D341Med (cell line): ENCODE measurements at places on chromosomes 2 and 18.

DNA sequence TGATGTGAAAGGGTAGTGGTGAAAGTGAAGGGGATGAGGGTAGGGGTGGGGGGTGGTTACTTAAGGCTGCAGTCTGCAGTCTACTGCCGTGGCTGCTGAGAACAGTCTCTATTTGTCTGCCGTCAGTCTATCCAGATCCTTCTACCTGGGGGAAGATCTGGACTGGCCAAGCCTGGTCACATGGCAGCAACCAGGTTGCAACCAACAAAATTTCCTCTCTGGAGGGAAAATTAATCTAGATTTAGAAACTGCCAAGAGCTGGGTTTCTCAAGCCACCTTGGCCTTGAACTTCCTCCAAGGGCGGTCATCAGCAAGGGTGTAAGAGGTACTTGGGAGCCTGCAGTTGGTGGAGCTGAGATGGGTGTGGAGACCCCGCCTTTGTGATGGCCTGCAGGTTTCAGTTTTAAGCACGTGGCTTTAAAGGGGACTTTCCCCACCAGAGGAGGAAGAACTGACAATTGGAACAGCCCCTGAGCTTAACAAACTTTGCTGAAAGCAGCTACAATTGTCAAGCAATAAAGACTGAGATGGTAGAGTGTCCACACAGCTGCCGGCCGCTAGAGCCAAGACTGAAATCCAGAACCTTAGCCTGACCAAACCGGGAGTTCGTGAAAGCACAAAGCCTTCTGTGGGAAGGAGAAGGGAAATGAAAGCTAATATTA, 31.4 kb upstream of the KCMF1 start:
- DNase-seq, result no peak

GRCh38 chr2:107215401-107216350, 329.7 kb upstream of the ST6GAL2 start:
- DNase-seq, result no peak

DNA sequence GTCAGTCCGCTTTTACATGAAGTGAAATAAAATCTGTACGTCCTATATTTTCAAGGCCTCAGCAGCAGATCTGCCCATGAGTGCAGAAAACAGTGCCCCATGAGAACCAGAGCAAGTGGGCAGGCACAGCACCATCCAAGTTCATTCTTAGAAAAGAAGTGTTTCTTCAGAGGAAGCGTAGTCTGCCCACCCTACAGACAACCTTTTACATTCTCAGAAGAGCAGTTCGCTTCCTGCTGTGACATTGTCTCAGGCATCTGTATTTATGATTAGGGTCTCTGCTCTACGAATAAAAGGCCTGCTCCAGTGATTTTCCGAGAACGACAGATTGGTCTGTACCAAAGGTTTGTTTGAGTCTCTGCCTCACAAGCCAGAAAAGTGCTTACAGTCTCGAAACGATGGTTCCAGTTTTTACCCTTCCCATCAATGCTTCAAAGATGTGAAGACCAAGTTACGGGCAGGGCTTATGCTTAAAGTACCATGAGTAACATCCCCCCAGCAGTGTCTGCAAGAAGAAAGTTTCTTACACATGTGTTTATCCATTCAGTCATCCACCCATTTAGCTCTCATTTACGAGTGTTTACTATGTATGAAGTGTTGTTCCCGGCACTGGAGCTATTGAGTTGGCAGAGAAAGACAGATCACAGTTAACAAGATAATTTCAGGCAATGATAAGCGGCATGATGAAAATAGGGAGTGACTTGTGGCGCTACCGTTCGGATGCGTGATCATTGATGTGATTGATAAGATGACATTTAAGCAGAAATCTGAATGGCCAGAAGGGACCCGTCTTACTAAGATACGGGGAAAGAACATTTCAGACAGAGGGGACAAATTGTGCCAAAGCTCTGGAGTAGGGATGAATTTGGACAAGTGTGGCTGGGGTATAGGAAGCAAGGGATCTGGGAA, 31.4 kb upstream of the CTLA4 start:
- no peak for DNase-seq

DNA sequence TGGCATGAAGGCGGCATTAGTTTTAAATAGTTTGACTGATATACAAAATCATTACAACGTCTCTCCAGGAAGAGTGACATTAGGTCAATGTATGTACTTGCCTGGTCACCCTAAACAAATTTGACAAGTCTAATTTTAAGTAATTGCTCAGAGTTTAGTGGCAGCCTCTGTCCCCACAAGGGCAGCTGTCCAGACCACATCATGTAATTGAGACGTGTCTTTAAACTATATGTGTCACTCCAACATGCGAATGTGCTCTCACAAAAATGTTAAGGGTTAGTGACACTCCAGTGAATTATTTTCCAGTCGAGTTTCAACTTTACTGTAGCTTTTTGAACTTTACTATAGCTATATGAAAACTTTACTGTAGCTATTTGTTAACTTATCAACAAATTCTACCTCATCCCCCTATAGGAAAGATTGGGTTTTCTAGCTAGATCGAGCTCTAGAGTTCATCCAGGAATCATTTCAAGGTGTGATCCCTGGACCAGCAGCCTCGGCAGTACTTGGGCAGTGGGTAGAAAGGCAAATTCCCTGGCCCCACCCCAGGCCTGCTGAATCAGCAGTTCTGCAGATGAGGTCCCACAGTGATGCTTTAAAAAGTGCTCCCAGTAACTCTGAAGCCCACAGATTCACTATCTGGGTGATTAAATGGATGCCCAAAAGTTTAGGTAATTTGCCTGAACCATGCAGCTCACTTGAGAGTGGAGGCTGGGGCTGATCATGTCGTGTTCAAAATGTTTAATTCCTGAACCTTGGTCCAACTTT, 66.4 kb upstream of the POU3F3 start:
- DNase-seq, result no peak

DNA sequence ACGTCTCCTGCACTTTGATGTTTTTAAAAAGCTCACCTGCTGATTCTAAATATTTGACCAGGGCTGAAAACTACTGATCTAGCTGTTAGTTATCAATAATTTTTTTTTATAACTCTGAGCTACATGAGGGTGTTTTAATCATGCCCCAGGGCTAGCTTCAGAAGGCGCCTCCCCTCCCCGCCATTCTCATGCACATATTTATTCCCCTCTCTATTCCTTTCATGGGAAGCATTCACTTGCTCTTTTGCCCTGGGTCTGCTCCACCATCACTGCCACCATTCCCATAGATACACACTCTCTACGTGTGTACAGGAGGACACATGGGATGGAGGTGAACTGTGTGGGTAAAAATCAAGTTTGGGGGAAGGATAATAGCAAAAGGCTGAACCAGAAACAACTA, 101.0 kb downstream of the PLA2R1 start:
- DNase-seq, result no peak

DNA sequence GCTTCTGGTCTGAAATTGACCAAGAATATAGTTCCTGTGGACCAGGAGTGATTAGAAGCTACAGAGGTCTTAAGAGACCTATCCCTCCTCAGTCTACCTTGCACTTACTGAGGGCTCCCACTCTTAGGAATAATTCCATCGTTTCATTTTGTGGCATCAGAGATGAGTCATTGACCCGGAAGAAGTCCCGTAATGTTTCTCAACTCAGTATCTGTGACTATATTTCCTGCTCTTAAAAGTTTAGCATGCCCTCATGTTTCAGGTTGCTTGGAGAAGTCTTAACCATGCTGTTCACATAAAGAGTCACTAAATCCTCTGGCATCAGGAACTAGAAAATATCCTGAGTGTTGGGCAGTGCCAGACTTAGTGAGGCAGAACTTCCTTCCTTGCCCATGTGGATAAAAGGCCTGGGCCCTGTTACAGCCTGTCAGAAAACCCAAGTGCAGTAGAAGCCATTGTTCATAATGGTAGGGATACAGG, at the start of gene IL36A:
Gene IL36A (plus strand): TSS at position 430 of the 480 bp plus-strand sequence. CDS start 413 bp downstream, outside the sequence.
- no peak for DNase-seq

DNA sequence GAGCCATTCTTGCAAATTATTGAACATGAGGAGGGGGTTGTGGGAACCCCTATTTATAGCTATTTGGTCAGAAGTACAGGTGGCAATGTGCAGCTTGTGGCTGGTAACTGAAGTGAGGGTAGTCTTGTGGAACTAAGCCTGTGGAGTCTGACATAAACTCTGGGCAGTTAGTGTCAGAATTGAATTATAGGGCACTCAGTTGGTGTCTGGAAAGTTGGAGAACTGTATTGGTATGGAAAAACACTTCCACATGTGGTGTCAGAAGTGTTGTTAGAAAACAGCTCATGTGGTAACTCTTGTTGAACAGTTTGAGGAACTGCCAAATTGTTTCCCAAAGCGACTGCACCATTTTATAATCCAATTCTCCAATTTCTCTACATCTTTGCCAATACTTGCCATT, 7.5 kb downstream of the RALBP1 start:
- no peak for DNase-seq

DNA sequence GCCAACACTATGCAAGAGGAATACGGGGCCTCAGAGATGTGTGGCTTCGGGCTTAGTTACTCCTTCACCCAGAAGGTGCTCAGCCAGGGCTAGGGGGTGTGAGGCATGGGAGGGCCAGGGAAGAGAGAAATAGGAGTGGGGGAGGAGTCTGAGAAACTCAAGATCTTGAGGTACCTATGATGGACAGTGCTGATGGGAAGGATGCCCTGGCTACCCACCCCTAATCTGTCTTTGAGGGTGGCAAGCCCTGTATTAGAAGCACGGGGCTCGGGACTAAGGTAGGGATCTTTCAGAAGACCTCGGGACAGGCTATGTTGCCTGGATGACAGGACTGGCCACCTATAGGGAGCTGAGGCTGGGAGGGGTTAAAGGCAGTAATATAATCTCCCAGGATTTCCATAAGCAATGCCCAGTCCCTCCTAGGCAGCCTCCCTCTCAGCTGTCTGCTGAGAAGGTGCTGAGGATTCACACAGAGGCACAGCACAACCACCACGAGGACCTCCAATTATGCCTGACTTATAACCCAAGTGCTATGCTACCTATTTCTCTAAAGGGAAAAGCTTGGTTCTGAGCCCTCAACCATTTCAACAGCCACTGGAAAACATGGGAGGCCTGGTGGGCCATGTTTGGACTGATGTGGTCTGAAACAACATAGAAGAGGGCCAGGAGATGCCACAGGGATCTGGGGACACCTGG, 23.3 kb downstream of the MTHFD2 start:
- no peak for DNase-seq

- DNase-seq, result no peak
These were observed 107.6 kb upstream of the CTAGE1 start for GRCh38 chr18:22525313-22525712.

DNA sequence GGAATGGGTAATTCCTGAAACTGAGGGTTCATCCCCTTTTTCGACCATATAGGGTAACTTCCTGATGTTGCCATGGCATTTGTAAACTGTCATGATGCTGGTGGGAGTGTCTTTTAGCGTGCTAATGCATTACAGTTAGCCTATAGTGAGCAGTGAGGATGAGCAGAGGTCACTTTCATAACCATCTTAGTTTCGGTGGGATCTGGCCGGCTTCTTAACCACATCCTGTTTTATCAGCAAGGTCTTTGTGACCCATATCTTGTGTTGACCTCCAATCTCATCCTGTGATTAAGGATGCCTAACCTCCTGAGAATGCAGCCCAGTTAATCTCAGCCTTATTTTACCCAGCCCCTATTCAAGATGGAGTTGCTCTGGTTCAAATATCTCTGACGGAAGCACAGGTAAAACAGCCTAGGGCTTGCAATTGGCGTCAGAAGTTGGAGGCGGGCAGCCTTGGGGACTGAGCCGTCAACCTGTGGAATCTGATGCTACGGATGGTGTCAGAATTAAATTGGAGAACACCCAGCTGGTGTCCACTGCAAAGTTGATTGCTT, 19.5 kb downstream of the RALBP1 start:
- DNase-seq, result no peak

- DNase-seq, result no peak
These were observed 198.5 kb upstream of the SMIM21 start for GRCh38 chr18:75625966-75626365.

- DNase-seq, result no peak
These were observed 166.8 kb upstream of the ID2 start for GRCh38 chr2:8514796-8515758.

DNA sequence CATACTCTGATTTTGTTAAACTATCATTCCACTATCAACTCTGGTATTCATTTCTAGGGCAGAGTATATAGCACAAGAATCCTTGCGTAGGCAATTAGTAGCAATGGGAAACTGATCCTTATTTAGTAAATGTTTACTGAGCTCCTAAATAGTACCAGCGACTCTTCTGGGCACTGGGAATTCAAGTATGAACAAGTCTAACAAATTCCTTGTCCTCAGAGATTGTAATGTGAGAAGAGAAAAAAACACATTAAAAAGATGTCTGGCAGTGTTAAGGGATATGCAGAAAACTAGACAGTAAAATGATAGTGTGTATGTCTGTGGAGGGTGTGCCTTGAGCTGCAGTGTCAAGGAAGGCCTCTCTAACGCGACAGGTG, 721 bp downstream of the METTL5 start:
- no peak for DNase-seq

- peak; percentile 65 for DNase-seq
These were observed 979.5 kb upstream of the CELF4 start for GRCh38 chr18:38545071-38545470.

DNA sequence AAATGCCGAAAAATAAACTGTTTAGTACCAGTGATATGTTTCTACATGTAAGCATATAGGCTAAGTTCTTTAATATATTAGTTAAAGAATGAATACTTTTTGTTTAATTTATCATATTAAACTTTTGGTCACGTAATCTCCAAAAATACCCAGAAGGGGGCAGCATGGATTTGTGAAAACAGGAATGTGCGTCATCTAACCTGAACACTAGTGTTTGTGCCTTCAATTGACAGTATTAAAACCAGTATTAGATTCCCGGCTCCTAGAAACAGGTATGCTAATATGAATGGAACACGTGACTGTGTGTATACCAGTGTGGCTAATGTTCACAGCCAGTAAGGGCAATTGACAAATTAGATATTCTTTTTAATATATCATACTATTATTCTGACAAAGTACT, 51.8 kb downstream of the WDR7 start:
- peak; percentile 64 for DNase-seq

DNA sequence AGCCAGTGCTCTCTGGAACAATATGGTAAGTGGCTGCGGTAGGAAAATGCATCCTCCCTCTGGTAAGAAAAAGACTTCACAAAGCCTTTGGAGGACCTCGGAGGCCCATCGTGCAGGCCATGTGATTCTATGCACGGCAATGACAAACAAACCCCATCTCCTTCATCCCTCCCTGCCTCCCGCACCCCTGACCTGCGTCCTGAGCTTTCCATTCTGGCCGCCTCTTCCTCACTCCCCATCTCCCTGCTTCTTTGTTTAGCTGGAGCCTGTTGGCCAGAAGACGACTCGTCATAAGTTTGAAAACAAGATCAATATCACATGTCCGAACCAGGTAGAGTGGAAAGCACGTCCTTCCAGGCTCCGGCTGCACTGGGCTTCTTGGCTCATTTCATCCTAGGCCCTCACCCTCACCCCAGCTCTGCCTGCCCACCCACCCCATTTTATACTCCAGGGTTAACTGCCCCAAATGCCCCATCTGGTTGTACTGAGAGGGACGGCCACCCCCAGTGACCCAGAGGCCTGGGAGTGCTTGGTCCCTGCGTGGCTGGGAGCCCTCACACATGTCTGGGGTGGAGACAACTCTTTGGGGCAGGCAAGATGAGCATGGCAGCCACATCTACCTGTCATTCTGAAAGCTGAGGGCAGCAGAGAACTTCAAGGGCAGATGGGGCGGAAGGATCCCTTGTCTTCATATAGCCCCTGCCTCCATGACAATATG, 94.0 kb downstream of the PLB1 start:
- no peak for DNase-seq

GRCh38 chr2:151264157-151264825, 2.6 kb upstream of the RBM43 start:
- DNase-seq, result no peak
